ENCODE measurements at places on chromosomes 12 and 14.

DNA sequence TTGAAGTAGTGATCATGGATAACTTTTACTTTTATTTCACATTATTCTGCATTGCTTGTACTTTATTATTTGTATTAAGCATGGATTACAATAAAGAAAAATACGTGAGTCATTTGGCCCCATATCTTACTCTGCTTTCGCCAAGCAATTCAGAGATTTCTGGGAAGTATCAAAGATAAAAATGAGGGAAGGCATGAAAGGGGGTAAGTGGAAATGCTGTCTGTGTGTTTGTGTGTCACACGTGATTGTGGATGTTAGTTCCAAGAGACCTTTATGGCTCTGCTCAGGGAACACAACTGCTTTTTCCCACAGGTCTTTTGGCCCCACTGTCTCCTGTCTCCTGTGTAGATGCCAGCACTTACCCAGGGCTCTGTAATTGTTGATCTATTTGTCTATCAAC is 10.5 kb downstream of the NID2 start:
- DNase-seq, result no peak
- H3K4me1 ChIP-seq, result no peaks in the 10 kb centered on the region
- no peak overlapping the region for H3K27ac ChIP-seq
- no peak overlapping the region for H3K4me3 ChIP-seq
- H3K36me3 ChIP-seq, result no peaks in the 10 kb centered on the region

DNA sequence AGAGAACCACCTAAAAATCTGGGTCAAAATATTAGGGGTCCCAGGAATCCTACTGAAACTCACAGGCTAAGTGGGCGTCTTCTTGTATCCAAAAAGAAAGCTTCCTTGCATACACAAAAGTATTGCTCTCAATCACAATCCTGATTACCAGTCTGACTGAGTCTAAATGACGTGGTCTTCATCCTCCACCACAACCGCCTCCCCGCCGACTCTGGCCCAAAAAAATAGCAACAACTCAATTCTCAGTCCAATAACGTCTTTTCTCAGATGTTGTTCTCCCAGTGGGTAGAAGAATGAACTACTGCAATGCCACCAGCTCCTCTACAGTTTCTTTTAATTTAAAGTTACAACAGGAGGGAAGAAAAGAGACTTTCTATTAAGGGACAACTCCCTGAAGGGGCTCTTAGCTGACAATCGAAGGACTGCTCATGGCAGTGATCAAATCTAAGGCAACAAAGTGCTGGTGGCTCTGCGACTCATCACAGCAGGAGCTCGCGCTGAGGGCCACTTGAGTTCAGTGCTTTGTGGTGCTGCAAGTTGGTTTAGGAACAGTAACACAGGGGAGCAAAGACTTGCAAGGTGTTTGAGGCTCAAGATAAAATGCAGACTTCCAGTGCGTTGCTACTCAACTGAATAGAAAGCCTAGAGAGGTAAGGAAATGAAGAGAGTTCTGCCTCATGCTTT is 394.1 kb downstream of the BCAT1 start:
- DNase-seq, result no peak
- H3K27me3 ChIP-seq, result no peaks in the 10 kb centered on the region
- H3K4me1 ChIP-seq, result no peaks in the 10 kb centered on the region
- no peak overlapping the region for H3K27ac ChIP-seq
- H3K4me3 ChIP-seq, result no peak overlapping the region
- H3K36me3 ChIP-seq, result no peaks in the 10 kb centered on the region

DNA sequence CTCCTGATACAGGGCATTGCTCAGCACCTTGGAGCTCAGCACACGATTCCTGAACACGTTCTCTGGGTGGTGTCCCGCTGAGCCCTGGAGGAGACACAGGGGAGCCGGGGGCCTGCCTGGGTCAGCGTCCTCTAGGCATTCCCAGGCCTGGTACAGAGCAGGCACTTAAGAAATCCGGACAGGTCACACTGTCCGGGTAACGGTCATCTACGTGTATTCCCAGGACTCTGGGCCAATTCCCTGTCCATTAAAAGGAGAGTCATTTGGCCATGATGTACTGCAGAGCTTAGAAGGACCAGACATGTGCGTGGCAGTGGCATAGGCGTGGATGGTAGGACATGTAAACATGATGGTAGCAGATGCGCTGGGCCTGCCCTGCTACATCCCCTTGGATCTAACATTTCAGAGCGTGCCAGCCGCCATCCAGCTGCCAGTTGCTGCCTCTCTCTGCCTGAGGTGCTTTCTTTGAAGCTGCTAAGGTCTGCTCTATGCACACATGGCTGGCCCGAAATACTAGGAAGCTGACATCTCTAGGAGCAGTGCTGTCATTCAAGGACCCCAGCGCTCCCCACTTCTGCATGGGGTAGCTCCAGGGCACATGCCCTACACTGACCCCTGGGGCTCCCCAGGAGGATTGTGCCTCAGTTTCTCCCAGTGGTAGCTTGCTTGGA is 273.1 kb upstream of the RTL1 start:
- H3K4me3 ChIP-seq, result no peak overlapping the region
- H3K27ac ChIP-seq, result no peak overlapping the region
- no peak for DNase-seq
- H3K4me1 ChIP-seq, result no peaks in the 10 kb centered on the region

DNA sequence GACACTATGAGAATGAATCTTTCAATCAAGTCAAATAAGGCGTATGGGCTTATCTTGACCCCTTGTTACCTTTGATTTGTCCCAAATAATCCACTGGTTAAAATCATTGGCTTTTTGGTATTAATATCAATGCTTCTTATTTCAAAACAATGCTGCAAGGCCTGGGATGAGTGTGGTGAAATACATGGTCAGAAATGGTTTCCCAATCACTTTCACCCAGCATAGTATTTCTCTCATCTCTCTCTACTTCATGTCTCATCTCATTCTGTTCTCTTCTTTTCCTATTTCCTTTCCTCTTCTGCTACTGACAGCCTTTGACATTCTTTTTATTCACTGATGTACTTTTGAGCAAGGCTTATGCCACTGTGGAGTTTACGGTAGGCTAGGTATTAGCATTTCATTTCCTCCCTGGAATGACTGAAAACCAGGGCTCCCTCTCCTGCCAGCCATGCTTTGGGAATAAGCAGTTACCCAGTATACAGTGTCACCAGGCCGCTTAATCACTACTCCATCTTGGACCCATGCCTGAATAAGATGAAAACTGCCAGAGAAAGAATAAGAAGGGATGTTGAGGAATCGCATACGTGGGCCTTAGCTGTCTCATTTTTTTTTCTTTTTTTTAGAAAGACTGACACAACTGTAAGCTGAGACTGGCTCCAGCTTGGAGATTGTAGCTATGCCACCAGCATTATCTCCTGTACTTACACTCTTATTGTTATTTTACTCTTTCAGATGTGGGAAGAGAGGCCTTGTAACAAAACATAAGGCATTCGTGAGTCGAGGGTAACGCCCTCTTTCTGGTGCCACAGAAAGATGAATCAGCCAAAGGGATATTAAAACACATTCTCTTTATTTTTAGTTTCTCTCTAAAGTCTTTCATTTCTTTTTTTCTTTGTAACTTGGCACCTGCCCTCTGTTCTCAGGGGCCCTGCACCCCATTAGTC is 53.5 kb downstream of the IGF1 start:
- no peaks in the 10 kb centered on the region for H3K4me1 ChIP-seq
- no peaks in the 10 kb centered on the region for H3K27me3 ChIP-seq
- H3K36me3 ChIP-seq, result no peaks in the 10 kb centered on the region
- no peak overlapping the region for H3K27ac ChIP-seq
- DNase-seq, result no peak
- no peak overlapping the region for H3K4me3 ChIP-seq

DNA sequence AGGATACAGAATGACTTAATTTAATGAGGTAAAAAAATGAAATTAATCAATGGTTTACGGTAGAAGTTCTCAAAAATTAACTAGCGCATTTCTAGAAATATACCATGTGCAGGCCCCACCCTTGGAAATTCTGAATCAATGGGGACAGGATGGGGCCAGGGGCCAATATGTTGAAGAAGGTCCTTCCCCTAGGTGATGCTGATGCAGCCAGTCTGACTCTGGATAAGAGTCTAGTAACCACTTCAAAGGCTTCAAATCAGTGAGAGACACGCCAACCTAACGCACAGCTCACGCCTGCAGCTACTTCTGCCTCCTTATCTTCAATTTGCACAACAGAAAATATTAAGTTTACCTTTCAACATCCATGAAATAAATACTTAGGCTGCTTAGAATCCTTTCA is 14.9 kb downstream of the GIT2 start:
- no peak for DNase-seq
- H3K36me3 ChIP-seq, result peaks cover 52% of the 10 kb centered on the region
- no peak overlapping the region for H3K27ac ChIP-seq

DNA sequence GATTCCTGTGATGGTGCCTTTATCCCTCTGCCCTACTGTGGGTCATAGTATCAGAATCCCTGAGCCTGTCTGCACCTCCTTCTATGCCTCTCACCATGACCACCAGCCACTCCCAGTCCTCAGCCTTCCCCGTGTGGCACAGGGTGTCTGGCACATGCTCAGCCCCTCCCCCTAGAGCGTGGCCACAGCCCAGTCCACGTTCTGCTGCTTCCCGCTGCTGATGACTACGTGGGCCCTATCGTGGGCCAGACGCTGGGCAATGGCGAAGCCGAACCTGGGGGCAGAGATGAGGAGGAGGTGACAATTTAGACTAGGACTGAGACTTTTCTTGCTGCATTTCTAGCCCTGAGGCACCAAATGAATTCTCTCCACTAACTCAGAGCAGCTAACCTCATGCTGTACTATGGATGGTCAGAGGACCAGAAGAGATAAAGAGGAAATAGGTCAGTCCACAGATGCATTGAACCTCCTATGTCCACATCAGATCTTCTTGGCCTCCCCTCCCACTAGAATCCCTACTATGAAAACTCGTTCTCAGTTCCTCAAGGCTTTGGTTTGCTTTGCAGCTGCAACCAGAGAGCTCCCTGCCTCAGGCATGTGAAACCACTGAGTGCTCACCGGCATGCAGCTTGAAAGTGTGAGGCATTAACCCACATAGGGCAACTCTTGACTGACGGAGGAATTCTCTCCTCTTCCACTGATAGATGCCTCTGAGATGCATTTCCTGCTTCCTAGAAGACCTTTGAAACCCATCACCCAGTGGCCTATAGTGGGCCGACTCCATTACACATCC is 126.3 kb upstream of the DHRS4 start:
- H3K27me3 ChIP-seq, result no peaks in the 10 kb centered on the region
- no peak overlapping the region for H3K4me3 ChIP-seq
- no peak overlapping the region for H3K27ac ChIP-seq
- no peak for DNase-seq

DNA sequence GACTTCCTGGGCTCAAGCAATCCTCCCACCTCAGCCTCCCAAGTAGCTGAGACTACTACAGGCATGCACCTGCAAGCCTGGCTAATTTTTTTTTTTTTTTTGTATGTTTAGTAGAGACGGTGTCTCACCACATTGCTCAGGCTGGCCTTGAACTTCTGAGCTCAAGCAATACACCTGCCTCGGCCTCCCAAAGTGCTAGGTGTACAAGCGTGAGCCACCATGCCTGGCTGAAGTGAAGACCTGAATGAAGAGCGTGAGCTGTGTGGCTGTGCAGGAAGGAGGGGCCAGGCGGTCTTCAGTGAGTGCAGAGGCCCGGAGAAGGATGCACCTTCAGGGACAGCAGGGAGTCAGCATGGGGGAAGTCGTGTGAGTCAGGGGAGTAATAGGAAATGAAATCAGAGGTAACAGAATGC is 14.9 kb upstream of the NFKBIA start:
- no peaks in the 10 kb centered on the region for H3K36me3 ChIP-seq
- H3K4me3 ChIP-seq, result no peak overlapping the region
- no peak overlapping the region for H3K27ac ChIP-seq
- peaks cover 32% of the 10 kb centered on the region for H3K4me1 ChIP-seq
- H3K27me3 ChIP-seq, result no peaks in the 10 kb centered on the region

DNA sequence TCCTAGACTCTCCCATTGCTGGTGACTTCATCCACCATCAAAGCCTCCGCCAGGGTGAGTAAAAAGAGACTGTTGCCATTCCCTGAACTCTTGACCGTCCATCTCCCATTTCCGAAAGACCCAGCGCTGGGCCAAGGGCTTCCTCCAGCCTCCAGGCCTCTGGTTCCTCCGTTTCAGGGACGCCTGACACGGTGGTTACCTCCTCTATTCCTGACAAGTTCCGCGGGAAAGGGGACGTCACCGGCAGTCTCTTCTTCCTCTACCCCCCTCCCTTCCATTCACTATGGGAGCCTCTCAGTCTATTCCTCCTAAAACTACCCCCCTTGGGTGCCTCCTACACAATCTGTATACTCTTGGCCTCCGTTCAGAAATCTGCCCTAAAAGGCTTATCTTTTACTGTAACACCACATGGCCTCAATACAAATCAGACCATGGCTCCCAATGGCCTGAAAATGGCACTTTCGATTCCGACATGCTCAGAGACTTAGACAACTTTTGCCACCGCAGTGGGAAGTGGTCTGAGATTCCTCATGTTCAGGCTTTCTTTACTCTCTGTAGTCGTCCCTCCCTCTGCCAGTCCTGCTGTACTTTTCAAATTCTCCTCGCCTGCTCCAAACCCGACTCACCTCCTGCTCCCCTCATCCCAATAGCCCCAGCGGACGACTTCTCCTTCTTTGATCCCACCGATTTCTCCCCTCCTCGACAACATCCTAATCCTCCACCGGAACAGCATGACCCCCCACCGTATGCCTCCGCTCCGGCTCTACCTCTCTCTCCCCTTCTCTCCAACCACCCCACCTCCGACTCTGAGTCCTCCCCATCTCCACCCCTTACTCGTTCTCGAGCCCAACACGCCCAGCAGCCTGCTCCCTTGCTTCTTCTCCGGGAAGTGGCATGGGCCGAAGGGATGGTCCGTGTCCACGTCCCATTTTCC is 70.4 kb downstream of the MOK start:
- DNase-seq, result no peak
- no peaks in the 10 kb centered on the region for H3K36me3 ChIP-seq
- no peak overlapping the region for H3K4me3 ChIP-seq
- H3K27ac ChIP-seq, result no peak overlapping the region
- no peaks in the 10 kb centered on the region for H3K4me1 ChIP-seq
- no peaks in the 10 kb centered on the region for H3K27me3 ChIP-seq

GRCh38 chr12:97564236-97564635 is 101.6 kb downstream of the RMST start:
- no peaks in the 10 kb centered on the region for H3K27me3 ChIP-seq
- no peak overlapping the region for H3K27ac ChIP-seq
- DNase-seq, result no peak
- no peaks in the 10 kb centered on the region for H3K36me3 ChIP-seq
- no peaks in the 10 kb centered on the region for H3K4me1 ChIP-seq

DNA sequence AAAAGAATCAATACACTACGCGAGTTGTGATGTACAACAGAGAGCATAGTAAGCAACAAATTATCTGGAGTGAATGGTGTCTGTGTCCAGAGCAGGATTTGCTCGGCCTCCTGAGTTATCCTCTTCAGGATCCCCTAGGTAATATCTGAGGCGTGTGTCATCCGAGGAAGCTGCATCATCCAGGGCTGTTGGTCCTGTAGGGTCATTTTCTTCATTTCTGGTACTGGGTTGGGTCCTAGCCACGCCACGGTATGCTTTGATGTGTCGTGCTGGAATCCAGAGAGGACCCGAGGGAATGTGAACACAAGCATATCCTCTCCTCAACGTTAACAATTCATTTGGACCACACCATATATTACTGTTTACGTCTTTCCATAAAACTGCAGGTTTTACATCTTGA is 19.0 kb upstream of the CLEC4E start:
- H3K4me1 ChIP-seq, result no peaks in the 10 kb centered on the region
- H3K4me3 ChIP-seq, result no peak overlapping the region
- H3K27me3 ChIP-seq, result peaks cover 4% of the 10 kb centered on the region
- H3K27ac ChIP-seq, result no peak overlapping the region
- no peak for DNase-seq

- H3K4me3 ChIP-seq, result no peak overlapping the region
- H3K36me3 ChIP-seq, result no peaks in the 10 kb centered on the region
- DNase-seq, result no peak
- H3K4me1 ChIP-seq, result no peaks in the 10 kb centered on the region
- no peak overlapping the region for H3K27ac ChIP-seq
These were observed 94.8 kb downstream of the LRP6 start for GRCh38 chr12:12171991-12172511.

Data from naive thymus-derived CD4-positive, alpha-beta T cell (primary cell).